ENCODE measurements at places on chromosomes 1 and 21.

DNA sequence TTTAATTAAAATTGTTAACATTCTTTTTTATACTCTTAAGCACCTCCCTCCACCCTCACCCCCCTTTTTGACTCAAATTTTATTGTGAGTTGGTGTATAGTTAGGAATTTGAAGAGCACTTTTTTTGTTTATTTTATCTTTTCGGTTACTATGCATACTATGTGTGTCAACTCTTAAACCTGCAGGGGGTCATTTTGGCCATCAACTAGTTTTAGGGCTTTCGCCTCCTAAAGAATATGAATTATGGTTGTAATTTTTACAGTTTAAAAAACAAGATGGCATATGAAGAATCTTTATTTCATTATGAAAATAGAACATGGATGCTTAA is 9.7 kb downstream of the BACH1 start:
- no peak for DNase-seq

DNA sequence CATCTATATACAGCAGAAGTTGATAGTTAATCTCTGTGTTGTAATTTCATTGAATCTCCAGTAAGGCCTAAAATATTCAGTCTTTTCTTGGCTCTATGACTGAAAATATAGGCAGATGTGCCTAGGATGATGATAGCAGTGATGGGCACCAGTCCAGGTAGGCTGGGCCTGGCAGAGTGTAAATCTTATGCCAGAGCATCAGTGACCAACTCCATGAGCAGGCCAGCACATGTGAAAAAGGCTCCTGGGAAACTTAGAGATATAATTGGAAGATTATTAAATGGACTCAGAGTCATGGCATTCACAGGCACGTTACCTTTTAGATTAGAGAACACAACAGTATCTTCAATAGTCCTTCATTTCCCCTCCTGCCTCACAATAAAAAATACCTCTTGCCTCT is 20.7 kb upstream of the CYYR1 start:
- DNase-seq = no peak

DNA sequence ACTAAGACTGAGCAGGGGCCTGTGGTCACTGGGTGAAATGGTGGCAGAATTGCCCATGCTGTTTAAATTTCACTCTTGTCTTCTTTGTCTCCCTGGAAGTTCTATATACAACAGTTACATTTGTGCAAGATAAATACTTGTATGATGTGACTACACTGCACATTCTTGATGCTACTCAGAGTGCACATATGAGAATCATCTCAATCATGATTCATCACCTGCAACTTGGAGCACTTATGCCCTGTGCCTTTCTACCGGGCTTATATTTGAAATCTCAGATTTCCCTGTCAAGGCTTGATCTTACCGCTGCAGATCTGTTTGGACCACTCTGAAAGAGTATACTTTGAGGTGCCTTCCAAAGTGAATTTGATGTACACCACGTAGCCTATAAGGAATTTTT is 10.6 kb downstream of the PGM1 start:
- DNase-seq = no peak

- DNase-seq = no peak
Measured at GRCh38 chr1:232725305-232726047, 79.7 kb upstream of the MAP10 start.

- DNase-seq = no peak
Measured at GRCh38 chr1:24987875-24988557, 57.9 kb upstream of the RUNX3 start.

GRCh38 chr1:200659269-200659668 is 10.4 kb downstream of the DDX59 start:
- DNase-seq = no peak

DNA sequence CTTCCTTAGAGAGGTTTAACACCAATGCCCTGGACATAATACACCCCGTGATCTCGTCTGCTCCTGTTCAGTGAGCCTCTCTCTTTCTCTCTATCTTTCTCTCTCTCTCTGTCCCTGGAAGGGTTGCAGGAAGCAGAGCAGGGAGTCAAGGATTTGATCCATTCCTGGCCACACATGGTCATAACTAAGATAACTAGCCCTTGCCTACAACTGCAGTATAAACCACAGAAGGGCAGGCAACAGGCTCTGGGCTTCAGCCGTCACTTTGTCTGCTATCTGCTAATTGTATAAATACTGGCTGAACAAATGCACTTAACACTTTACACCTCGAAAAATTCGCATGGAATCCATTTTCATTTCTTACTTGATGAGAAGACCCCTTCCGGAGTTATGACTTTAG is 357.5 kb upstream of the RUNX1 start:
- DNase-seq = no peak

DNA sequence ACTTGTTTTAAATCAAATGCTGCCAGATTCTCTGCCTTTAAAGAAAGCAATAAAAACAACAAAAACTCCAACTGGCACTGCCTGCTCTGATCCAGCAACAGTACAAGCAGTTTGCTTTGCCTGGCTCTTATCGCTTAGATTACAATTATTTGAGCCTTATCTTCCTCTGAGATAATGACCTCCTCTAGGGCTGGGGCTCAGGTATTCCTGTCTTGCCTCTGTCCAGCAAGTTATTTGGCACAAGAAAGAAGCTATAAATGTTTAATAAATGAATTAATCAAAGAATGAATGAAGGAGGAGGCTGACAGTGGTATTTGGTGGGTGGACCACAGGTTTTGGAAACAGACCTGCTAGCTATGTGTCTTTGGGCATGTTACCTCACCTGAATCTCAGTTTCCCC is 6.7 kb upstream of the SLC2A1 start:
- DNase-seq = no peak

- no peak for DNase-seq
Measured at GRCh38 chr1:230069796-230070195, 2.8 kb downstream of the GALNT2 start.

- DNase-seq = no peak
Measured at GRCh38 chr1:13517193-13517812, 3.5 kb upstream of the LRRC38 start.

- DNase-seq = no peak
Measured at GRCh38 chr1:172776071-172776470, 117.2 kb downstream of the FASLG start.

DNA sequence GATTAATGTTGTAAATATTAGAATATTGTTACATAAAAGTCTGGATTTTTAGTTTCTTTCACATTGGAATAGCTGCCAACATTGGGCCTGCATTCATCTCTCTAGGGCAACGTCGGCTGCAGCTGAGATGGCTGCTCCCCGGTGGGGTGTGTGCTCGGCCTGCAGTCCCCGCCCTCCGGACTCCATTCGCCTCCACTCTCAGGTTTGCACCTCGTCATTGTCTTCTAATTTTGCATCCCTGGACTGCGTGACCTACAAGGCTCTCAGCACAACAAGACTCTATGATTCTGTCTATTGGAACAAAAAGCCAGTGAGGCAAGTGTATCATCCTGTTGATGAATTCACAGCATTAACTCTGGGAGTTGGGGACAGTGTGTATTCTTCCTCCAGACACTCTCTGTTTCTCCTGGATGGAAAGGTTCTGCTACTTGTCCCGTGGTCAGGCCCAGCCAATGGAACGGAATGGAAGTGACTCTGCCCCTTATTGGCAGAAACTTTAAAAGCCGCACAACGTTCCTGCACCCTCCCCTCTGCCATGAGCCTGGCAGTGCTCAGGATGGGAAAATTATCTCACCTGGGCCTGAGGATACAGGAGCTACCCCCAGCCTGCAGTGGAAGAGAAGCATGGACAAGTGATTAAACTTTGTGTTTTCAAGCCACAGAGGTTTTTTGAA is 105.0 kb upstream of the SAMD11 start:
- DNase-seq = no peak

DNA sequence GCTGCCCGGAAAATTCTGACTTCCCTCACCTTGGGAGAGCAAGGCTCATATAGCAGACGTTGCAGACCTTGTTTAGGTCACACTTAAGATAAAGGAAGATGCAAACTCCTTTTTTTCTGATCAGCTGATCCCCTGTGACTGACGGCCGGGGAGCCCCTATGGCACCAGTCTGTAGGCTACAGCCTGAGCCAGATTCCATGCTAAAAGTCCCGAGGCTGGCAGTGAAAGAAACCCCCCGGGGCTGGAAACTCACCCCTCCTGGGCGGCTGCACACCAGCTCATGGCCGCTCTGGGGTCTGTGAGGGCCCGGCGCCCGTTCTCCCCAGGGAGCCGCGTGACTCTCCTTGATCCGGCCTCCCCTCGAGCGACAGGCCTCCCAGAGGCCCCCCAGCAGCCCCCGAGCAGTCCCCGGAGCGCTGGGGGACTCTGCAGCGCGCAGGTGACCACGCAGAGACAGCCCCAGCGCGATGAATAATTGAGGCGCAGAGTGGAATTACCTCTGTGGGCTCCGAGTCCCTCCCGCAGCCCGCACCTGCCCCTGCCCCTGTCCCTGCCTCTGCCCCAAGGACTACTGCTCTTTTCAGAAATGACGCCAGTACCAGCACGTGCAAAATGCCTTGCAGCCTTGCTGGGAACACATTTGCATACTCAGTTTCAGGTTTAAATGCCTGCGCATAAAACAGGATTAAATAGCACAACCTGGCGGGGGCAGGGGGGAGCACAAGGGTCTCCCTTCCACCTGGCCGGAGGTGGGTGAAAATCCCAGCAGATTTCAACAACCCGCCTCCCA is 62.6 kb upstream of the CLDN14 start:
- no peak for DNase-seq

GRCh38 chr1:3919706-3920105 is 19.6 kb upstream of the C1orf174 start:
- no peak for DNase-seq

DNA sequence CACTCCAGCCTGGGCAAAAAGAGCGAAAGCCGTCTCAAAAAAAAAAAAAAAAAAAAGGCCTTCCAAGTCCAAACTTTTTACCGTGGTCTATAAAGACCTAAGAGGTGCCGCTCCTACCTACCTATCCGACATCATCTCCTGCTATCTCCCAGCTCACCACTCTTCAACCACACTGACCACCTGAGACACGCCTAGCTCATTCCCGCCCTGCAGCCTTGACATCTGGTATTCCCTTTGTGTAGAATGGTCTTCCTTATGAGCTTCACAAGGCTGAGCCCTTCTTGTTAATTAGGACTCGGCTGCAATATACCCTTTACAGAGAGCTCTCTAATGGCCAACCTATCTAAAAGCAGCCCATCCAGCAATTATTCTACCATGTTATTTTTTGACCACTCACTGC is 680 bp downstream of the MAGOH start:
- no peak for DNase-seq

DNA sequence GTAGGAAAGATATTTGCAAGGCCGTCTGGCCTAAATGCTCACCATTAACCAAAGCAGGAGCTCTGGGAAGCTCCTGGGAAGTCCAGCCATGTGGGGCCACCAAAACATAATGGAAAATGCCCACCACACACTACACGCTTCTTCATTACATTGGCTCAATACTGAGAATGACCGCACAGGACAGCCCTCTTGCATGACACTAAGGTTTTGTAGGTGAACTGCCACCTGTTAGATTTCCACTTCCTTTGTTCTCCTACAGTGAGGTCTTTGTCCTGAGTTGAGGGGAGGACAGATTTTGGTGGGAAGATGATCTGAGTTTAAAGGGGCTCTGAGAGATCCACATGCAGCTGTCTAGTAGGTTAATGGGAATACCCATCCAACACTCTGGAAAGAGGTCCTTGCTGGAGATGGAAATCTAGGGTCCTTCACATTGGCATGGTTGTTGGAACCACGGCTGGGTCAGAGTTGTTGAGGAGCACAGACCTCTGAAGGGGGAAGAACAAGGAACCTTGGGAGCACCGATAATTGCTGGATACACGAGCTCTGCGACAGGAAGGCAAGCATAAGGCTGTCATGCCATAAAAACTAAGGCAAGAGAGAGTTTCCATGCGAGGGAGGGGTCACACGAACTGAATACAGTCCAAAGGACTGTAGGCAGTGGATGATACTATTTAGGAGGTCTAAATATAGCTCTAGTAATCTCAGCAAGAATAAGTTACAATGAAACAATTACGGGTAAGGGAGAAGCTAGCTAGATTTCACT is 105.5 kb upstream of the IRF2BP2 start:
- DNase-seq = no peak

DNA sequence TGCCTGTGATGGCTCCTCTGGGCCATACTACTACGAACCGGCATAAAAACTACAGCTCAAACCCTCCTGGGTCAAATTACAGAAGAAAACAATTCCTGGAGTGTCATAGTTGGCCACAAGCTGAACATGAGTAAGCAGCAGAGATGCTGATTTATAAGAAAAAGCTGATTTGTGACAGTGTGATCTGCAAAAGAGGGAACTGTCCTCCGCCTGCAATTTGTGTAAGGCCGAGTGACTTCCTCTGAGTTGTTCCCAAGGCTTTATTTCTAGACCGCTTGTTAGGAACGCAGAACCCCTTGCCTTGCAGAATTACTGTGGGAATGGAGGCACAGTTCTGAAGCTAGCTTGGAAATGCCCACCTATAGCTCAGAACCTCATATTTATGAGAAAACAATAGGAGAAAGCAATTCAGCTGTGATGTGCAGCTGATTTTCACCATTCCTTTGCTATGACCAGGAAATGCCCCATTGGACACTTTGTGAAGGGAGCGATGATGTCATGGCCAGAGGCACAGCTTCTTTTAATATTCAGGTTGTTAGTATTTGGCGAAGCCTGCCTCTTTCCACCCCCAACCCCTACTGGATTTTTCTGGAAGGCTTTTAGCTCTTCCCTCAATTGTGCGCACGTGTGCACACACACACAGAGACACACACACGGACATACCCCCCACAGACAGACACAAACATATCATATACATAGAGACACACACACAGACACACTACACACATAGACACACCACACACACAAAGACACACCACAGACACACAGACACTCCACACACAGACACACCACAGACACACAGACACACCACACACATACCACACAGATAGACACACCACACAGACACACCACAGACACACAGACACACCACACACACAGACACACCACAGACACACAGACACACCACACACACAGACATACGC is 47.6 kb downstream of the IER5 start:
- DNase-seq = peak; percentile 51
